ENCODE measurements at places on chromosomes 2 and 18.
A peak's percentile ranks its signal among the peaks of the same experiment; 100 is the strongest.

GRCh38 chr2:7044253-7045250, 127.3 kb downstream of the RNF144A start:
- peak; percentile 55 for DNase-seq

- no peak for DNase-seq
Observed at GRCh38 chr2:26649322-26649721, 8.2 kb upstream of the CIB4 start.

- DNase-seq = no peak
Observed at GRCh38 chr18:67359873-67360838, 156.4 kb downstream of the DSEL start.

DNA sequence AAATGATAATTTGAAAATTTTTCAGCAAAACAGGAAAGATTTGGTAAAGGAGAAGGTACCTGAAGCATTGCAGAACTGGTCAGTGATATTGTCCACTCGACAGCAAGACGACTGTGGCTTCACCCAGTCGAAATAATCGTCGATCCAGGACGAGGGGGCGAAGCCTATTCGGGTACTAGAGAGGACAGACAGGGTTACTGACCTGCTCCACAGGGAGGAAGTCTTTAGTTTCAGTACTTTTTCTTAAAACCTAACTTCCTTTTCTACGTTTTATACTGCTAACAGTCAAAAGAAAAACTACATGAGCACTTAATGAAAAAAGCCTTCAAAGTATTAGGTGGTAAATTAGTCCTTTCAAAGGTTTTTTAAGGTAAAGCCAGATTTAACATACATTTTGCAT, 36.0 kb downstream of the RMC1 start:
- no peak for DNase-seq

GRCh38 chr18:70296289-70296688, 7.4 kb downstream of the SOCS6 start:
- peak; percentile 20 for DNase-seq

- no peak for DNase-seq
Observed at GRCh38 chr18:10398571-10398970, 55.9 kb upstream of the APCDD1 start.

GRCh38 chr2:105769504-105769903, 24.8 kb downstream of the NCK2 start:
- peak; percentile 59 for DNase-seq

- no peak for DNase-seq
Observed at GRCh38 chr2:979069-979928, 28.6 kb downstream of the SNTG2 start.

GRCh38 chr2:139514951-139515350, 734.8 kb upstream of the NXPH2 start:
- no peak for DNase-seq

DNA sequence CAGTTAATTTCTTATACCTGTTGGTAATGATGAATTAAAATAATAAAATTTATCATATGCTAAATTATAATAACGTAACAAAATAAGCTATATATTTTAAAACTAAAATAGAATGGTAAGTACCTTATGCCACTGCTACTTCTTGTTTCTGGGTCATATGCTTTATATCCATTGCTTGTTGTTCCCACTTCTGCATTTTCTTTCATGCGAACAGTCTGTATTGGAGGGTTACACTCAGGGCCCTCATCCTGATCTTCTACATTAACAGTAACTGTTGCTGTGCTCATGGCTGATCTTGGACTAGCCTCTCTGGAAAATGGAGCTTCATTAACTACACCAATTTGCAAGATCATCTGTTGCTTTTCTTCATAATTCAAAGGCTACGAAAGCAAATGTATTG, 22.2 kb downstream of the DSC2 start:
- no peak for DNase-seq

DNA sequence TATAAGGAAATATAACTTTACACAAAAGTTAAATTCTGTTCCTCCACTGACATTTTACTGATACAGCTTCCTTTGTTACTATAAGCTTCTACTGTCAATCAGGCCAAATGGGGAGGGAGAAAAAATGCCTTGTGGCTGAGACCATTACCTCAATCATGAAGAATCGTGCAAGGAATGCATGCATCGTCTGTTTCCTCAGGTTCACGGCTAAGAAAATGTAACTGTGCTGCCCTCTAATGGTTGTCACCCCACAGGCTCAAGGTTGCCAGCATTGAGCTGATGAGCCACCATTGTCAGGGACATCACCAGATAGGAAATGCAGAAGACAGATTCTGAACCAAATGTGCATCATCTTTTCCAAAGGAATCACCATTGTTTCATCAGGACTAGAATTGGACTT, 426.9 kb downstream of the CDH2 start:
- peak; percentile 20 for DNase-seq

GRCh38 chr2:23497063-23497462, 112.1 kb downstream of the KLHL29 start:
- no peak for DNase-seq

DNA sequence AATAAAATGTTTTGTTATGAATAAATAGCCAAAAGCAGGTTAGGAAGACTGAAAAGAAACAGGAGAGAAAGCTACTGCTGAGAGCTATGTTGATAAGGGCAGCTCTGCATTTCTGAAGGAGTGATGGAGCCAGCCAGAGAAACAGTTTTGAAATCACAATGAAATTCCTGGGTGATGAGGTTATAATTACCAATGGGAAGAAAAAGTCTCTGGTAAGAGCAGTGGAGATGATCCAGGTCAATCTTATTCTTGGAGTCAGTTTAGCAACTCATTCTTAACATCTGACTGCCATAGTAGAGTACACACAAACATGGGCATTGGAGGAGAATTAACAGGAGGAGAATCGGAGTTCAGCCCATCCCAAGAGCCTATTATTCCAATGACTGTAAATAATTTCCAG, 2.4 kb downstream of the ALKAL2 start:
- DNase-seq = no peak

- no peak for DNase-seq
Observed at GRCh38 chr2:99776906-99777646, 287.3 kb upstream of the REV1 start.
